Stimulated activated CD8-positive, alpha-beta memory T cell treated with anti-CD3 and anti-CD28 coated beads, Interleukin-15, amount 100 ng/mL, for 1 hour (primary cell): ENCODE measurements at places on chromosomes 1 and 21.

DNA sequence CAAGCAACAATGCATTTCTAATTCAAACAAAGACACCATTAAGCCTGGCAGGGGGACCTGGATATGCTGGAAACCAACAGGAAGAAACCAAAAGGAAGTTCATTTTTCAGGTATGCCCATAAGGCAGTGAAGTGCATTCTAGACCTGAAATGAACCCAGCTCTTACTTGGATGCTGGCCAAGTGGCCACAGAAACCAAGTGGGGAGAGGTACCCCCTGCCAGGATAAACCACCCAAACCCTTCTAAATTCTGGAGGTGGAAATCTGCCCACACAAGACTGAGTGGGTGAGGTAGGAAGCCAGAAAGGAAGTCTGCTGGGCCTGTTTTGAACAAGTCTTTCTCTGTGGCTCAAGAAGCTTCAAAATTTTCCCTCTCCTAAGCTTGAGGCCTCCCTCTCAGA lies 2.6 kb downstream of the CD5L start:
- DNase-seq, result no peak

GRCh38 chr1:207698822-207699483 lies 52.9 kb upstream of the CD46 start:
- no peak for DNase-seq

DNA sequence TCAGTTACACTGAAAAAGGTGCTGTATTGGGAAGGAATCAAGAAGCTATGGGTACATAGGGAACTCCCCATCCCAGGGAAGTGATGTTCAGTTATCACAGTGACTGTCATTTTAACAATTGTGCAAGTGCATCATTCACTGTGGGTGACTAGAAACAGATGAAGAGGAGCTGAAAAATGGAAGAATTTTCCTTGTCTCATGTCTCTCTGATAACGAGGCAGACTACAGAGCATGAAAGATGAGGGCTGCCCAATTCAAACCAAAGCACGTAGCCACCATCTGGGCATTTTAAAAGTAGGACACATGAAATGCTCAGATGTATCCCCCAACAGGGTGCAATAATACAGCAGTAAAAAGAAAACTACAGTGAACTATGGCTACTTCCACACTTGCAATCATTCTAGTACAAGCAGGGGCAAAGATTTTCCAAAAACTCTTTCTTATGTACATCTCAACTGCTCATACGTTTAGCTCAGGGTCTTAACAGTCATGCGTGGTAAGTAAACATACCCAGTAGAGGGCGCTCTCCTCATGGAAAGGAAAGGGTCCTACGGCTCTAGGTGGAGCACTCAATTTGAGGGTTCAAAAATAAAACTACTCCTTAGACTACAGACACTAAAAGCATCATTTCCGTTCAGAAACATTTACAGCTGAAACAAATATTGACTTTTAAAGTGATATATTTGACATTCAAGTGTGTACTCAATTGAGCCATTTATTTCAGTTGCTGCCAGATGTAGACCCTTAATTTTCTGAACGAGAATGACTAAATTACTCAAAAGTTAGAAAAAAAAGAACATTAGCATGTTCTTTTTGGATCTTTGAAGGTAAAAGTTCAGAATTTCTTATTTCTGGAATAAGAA lies 143.2 kb downstream of the KCTD3 start:
- DNase-seq, result no peak

- no peak for DNase-seq
These were observed 7.2 kb upstream of the IGSF3 start for GRCh38 chr1:116674751-116675150.

DNA sequence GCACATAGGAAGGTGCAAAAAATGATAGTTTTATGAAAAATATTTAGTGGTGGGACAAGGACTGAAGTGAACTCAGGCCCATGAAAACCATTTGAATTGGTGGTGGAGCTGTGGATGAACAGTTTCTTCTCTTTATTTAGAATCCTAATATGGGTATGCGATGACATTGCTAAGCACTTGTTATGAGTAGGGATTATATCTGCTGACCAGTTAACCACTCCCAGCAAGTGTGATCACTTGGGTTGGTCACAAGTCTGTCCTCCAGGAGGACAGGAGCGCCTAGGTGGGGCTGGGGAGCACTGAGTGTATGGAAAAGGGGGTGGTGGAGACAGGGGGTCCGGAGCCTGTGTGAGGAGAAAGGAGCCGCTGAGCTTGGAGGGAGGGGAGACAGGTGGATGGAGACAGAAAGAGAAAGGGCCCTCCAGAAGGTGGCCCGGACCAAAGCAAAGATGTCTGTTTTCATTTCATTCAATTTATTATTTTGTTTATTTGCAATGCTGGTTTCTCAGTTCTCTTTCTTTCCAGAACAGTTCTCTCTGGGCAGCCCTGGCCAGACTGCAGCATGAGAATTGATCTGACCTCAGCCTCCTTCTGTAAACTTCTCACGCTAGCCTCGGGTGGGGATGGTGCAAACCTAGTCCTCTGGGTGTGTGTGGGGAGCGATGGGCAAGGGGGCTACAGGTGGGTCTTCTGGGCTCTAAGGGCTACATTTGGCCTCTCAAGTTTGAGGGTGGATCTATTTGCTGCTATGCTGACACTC lies 9.9 kb upstream of the ZSCAN20 start:
- DNase-seq, result no peak

DNA sequence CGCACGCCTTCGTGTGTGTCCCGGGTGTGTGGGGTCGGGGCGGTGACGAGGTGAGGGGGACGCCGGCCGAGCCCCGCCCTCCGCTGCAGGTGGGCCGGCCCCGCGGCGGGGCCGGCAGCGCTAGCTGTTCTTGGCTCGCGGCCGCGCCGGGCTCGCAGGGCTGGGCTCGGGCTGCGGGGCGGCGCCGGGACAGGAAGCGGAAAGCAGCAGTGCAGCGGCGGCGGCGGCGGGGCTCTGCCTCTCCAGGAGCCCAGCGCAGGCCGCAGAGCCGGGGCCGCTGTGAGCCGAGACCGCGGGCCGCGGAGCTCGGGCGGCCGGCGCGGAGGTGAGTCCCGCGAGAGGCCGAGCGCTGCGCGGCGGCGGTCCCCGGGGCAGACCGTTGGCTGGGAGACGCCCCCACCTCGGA lies at the start of gene VANGL1:
TSS of gene VANGL1 (plus strand) at position 209 of the 406 bp plus-strand sequence. CDS start 9,444 bp downstream, outside the sequence.
- DNase-seq, result no peak

DNA sequence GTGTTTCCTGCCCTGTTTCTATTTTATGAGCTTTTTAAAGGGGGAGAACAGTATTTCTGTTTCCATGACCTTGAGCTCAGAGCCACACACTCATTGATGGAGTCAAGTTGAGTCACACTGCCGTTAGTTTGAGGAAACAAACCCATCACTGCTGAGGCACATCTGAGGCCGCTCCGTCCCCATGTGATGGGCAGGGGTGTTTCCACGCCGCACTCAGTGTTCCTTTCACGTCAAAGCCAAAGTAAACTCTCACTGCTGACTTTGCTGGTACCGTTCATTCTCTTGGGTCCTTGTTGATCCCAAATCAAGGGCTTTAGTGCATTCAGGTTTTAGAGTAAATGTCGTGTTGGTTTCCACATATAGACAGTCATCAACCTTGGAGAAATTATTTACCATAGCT lies 48.8 kb downstream of the PKNOX1 start:
- DNase-seq, result no peak

- no peak for DNase-seq
These were observed 238.1 kb downstream of the HMCN1 start for GRCh38 chr1:185972096-185972850.

- DNase-seq, result no peak
These were observed 2.8 kb downstream of the FAM43B start for GRCh38 chr1:20555025-20555757.

- DNase-seq, result no peak
These were observed 210.8 kb downstream of the NFIA start for GRCh38 chr1:61293197-61293596.

DNA sequence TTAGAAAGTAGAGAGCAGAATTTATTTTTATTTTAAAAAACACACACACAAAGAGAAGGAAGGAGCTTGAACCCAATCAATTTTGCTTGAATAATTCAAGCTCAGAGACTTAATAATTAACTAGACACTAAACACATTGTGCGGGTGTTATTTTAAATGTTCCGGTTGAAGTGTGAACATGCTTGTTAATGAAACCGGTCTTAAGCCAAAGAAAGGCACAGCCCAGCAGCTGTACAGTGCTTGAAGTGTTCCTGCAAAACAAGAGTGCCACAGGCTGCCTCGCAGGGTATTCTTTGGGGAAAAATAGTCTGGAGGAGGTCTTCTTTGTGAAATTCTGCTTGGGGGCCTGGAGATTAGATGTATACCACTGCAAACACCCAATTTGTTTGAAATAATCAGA lies 2.2 kb upstream of the CDC42BPA start:
- no peak for DNase-seq

DNA sequence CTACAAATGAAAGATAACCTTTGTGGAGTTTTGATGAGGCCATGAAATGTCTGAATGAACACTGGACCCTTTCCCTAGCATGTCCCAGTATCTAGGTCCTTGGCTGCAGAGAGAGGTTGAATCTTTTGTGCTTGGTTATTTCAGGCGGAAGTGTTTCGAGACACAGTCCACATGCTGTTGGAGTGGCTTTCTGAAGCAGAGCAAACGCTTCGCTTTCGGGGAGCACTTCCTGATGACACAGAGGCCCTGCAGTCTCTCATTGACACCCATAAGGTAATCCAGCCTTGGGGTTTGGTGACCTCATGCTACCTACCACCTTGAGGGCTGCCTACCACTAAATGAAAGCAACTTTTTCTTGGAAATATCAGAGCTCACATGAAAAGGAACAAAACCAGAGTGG lies 38.9 kb upstream of the BMP8A start:
- no peak for DNase-seq

DNA sequence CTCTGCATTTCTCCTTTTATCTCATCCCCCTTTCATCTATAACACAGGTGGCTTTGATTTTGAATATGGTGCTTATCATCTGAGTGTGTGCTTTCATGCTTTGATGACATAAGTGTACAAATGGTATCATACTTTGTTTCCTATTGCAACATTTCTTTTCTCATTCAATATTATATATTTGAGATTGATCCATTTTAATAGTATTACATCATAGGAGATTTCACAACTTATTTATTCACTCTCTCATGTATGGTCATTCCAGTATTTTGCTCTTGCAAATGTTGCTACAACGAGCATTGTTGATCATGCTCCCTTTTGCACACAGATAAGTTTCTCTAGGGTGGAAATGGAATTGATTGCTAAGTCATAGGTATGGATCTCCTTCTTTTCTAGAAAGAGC lies 302.8 kb downstream of the KIF26B start:
- DNase-seq, result no peak

DNA sequence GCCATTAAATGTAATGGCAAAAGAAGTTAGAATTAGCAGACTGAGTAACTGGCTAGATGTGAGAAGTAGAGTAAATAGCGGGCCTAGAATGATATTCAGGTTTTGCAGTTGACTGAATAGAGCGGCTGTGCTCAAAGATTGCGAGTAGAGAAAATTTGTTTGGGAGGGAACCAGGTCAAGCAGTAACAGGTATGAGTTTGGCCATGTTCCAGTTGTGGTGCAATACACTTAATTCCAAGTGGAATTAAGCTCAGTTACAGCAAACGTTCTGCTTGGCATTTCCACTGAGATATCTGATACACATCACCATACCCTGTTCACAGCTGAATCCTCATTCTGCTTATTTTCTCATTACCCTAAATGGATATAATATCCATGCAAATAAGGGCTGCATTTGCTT lies 1382.9 kb downstream of the MRPL39 start:
- no peak for DNase-seq

- DNase-seq, result no peak
These were observed 51.1 kb upstream of the CFHR3 start for GRCh38 chr1:196723325-196724185.

- no peak for DNase-seq
These were observed 15.5 kb downstream of the CAMTA1 start for GRCh38 chr1:6800745-6801144.

DNA sequence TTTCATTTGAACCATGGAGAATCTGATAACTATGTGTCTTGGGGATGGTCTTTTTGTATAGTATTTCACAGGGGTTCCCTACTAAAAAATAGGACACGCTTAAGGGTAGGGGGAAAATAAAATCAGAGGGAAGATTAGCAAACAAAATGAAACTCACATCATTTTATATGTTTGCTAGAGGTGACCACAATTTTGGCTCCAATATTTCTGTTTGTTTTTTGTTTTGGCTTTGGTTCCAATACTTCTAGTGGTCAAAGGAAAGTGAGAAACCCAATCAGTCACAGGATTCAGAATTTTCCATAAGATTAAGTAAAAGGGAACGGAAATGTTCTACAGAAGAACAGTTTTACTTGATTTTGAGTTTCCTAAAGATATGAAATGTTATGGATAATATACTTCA lies 42.3 kb upstream of the SSX2IP start:
- DNase-seq, result no peak

- no peak for DNase-seq
These were observed 23.5 kb downstream of the TRIM62 start for GRCh38 chr1:33158366-33158765.

GRCh38 chr1:67749263-67749843 lies 64.4 kb downstream of the GADD45A start:
- no peak for DNase-seq
